ENCODE measurements at places on chromosomes 16 and 17.

DNA sequence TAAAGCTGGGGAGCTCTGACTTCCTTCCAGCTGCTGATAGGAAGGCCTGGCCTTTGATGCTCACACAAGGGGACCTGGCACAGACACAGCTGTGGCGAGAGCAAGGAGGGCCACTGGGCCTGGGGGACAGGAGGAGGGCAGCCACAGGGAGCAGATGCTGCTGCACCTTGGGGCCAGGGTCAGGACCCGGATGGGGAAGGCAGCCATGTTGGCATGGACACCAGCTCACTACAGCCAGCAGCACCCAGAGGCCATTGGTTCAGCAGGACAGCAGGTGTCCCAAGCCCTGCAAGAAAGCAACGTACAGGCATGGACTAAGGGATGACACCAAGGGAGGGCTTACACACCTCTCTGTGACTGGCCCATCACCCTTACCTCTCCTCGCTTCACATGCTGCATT is 8.0 kb upstream of the RNF112 start:
- no peak for DNase-seq

DNA sequence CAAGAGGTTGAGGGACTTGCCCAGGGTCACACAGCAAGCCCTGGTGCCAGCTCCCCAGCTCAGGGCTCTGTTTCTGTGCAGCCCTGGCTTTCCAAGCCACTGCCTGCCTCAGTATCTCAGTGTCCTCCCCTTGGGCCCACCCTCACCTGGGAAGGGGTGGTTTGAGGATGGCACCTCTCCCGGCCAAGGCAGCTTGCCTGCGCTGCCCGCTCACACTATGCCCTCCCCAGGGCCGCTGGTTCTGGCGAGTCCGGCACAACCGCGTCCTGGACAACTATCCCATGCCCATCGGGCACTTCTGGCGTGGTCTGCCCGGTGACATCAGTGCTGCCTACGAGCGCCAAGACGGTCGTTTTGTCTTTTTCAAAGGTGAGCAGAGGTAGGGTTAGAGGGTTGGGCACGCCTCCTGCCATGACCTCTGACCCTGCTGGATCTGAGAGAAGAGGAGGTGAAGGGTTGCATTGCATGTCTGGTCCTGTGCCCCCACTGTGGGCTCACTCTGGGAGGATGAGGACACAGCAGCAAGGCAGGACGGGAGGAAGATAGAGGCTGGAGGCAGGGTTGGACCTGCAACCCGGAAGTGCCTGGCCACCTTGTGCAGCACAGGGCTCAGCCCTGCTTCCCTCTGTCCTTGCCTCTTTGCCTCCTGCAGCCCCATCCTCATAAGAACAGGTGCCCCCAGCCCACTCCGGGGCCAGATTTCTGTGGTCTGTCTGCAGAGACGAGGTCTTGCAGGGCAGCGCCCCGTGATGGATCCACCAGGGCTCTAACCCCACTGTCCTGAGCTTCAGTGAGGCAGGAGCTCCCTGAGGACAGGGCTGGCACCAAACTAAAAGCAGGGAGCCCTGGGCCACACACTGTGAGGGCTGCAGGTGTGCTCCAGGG is 16.7 kb downstream of the MMP15 start:
- no peak for DNase-seq

DNA sequence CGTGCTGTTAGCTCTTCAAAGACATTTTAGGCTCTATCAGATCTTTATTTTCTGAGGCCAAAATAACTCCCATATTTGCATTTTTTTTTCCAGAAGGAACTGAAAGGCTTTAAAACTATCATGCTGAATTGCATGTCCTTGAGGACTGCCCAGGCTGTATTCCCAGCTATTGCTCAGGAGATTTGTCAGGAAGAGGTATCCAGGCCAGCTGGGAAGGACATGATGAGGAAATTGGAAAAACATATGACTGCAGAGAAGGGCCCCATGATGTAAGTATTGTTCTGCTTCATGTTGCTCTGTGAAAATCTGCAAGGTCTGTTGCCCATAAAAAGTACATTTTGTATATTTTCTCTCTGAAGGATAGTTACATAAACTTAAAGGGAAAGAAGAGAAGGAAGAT is 5.7 kb downstream of the CDC6 start:
- no peak for DNase-seq

- no peak for DNase-seq
These were observed 87.2 kb upstream of the TOX3 start for GRCh38 chr16:52634104-52634503.

DNA sequence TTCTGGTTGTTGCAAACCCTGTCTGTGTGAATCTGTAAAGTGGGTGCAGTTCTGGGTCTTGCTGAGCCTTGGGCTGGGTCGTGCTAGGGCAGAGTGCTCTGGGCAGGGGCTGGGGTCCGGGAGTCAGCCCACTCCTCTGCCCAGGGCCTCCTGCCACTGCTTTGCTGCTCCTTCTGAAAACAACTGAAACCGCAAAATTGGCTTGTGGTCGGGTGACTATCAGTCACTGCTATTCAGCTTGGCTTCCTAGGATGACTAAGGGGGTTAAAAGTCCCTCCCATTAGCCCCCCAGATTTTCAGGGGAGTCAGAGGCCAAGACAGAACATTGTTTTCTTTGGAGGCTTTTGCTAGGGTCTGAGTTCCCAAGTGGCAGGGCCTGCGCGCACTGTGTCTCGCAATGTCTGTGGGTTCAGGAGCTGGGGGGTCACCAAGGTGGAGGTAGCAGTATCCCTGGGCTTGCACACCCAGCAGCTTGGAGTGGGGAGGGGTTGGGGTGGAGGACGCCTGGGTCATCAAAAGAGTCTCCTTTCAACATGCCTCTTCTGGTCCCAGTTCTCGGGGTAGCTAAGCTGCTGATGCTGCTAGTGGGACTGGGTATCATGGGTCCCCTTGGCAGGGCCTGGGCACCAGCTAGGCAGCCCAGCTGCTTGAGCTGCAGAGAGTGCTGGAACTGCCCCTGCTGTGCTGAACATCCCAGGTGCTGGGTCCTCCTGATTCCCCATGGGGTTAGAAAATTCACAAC is 13.5 kb upstream of the TBX21 start:
- no peak for DNase-seq

DNA sequence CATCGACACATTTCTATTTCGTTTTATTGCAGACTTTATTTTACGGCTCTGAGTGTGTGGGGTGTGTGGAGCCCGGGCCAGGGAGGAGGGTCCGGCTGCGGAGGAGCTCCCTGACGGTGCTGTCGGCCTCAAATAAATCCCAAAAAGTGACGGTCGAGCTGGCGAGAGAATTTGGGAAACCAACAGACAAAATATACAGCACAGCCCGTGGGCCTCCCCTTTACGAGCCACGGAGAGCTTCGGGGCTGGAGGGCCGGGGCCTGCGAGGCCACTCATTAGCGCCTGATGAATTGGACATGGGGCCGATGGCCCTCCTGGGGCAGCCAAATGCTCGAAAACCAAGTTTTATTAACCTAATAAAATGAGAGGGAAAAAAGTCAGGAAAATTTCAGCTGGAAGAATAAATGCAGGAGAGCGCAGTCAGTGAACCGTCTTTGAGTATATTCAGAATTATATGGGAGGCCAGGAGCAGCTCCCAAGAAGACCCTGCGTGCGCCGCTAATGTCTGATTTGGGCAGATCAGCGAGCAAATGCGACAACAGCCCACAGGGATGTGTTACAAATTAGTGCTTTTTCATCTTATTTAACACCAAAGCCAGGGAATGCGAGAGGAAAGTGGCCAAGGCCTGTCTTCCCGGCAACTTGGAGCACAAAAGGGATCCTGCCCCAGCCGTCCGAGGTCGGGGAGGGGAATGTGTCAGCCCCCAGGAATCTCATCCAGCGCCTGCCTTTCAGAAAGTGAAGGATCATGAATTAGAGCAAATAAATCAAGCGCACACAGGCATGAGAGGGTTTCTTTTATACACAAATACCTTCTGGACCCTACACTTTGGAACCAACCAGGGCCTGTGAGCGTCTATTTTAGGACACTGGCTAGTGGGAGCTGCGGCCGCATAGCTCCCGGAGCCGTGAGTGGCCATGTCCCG is 249.1 kb downstream of the C16orf95 start:
- DNase-seq, result no peak

- DNase-seq, result no peak
These were observed 77.2 kb upstream of the CLEC3A start for GRCh38 chr16:77945126-77945525.

DNA sequence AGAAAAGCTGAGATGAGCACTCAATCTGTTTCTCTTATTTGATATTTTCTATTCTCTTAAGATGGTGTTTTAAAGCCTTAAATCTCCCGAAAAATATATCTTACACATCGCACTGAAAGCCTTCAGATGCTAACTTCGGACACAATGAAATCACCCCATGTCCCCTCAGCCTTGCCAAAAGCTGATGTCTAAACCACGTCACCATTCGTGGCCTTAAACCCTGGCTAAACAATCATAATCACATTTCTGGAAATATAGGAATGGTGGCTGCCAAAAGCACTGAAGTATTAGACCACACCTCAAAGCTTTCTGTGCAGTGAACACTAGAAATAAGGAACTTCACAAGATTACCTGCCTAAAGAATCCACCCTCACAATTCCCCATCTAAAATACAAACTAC is 402.7 kb downstream of the SOX9 start:
- no peak for DNase-seq

DNA sequence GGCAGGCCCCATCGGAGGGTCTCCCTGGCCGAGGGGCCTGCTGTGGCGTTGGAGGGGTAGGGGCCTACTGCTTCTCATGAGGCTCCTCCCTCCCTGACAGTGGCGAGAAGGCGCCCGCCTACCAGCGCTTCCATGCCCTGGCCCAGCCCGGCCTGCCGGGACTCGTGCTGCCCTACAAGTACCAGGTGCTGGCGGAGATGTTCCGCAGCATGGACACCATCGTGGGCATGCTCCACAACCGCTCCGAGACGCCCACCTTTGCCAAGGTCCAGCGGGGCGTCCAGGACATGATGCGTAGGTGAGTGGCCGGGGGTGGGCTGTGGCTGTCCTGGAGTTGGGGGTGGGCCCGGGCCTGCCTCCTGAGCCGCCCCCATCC is 1.7 kb downstream of the CDT1 start:
- DNase-seq, result no peak

GRCh38 chr16:79712276-79712675 is 111.7 kb upstream of the MAF start:
- no peak for DNase-seq

DNA sequence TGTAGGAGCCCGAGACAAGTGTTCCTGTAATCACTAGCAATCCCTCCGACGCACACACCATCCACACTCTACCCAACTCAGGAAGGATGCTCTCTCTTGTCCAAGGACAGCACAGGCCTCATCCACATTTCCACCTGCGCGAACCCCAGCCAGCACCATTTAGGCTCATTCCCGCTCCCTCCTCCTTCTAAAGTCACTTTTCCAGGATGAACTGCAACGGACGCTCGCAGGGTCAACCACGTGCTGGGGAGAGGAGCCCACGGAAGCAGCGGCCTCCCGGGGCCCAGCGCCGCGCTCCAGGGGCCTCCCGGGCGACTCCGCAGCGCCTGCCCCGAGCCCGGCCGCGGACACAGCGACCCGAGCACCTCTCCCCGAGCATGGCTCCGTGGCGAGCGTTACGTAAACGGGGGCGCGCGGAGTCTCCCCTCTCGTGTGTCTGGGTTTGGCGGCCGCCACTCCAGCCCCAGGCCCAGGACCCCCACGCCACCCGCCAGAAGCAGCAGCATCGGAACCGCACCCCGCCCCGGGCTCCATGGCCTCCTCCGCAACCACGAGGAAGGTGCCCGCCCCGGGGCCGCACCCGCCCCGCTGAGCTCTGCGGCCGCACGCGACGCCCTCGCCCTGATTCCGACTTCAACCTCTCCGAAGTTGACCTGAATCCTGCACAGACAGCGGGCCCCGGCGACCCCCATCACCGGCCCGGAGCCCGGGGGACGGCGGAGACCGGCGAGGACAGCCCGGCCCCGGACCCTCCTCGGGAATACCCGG is 668 bp downstream of the USP36 start:
- no peak for DNase-seq

- DNase-seq, result no peak
These were observed 6.9 kb downstream of the PHOSPHO1 start for GRCh38 chr17:49223517-49224197.

GRCh38 chr17:82345151-82345976 is 11.8 kb upstream of the SECTM1 start:
- no peak for DNase-seq

DNA sequence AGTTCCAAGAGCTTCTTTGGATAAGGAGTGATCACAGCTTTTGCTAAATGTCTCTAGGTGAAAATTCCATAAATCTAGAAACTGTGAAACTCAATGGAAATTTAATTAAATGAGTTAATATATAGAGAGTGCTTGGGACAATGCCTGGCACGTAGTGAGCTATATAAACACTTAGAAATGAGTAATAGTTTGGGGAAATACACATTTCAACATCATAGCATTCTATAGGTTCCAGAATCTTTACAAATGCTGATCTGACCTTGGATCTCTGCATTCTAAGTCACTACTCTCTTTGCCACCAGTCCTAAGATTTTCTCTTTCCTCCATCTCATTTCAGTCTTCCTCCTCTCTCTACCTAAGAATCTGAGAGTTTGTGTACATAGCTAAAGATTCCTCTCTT is 175.6 kb downstream of the SOX9 start:
- DNase-seq, result no peak

DNA sequence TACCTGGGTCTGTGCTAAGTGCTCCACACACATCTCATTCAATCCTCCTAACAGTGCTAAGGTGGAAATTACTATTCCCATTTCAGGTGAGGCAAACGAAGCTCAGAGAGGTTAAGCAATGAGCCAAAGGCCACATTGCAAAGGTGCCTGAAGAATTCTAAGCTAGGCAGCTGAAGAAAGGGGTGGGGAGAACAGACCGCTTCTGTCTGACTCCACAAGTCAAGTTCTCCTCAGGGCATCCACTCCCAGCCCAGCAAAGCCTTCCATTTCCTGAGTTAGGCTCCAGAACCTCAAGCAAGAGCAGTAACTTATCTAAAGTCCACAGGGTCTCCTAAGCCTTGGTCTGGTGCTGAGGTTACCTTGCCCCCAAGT is 27.0 kb upstream of the MRPS23 start:
- no peak for DNase-seq

- DNase-seq, result no peak
These were observed 90.8 kb upstream of the FOXF1 start for GRCh38 chr16:86419518-86419917.

DNA sequence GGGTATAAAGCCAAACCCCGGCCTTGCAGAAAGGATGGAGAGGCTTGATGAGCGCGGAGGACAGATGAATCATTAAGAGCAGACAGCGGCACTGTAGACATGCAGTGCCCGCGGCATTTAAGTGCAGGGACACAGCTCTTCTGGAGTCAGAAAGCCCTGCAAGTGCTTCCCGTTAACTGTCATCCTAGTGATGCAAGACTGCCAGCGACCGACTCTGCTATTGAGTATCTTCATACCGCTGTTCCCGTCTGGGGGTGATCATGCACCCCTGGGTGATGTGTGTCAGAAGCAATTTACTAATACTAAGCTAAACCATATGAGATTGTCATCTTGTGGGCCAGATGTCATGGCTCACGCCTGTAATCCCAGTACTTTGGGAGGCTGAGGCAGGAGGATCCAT is 101.0 kb downstream of the ABCC6 start:
- no peak for DNase-seq
